ENCODE measurements at places on chromosomes 12 and 14.

GRCh38 chr12:33795536-33795935 is 226.8 kb upstream of the ALG10 start:
- H3K4me1 ChIP-seq, result no peaks in the 10 kb centered on the region
- H3K4me3 ChIP-seq, result no peak overlapping the region
- H3K27ac ChIP-seq, result no peak overlapping the region

DNA sequence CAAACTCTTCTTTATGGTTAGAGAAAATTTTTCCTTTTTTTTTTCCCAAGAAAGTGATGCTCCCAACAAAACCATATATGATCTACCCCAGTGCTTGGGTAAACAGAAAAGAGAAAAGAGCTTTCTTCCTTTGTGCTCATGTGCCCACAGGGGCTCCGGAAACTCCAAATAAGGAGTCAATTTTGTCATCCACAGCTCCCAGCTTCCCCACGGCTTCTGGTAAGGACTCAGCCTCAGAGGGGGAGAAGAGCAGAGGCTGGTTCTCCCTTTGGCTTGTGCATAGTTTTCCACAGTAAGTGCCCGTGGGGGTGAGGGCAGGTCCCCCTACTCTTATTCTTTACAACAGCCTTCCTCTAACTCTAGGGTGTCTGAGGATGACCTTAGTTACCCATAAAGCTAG is 13.3 kb upstream of the RGS6 start:
- no peak overlapping the region for H3K27ac ChIP-seq
- no peaks in the 10 kb centered on the region for H3K27me3 ChIP-seq
- no peaks in the 10 kb centered on the region for H3K4me1 ChIP-seq
- H3K36me3 ChIP-seq, result no peaks in the 10 kb centered on the region
- H3K4me3 ChIP-seq, result no peak overlapping the region

GRCh38 chr14:20683125-20683890 is 1.1 kb upstream of the RNASE4 start:
- H3K27me3 ChIP-seq, result no peaks in the 10 kb centered on the region
- peak overlapping the region; percentile 100 for H3K27ac ChIP-seq
- peak; percentile 88 for DNase-seq
- H3K36me3 ChIP-seq, result no peaks in the 10 kb centered on the region

DNA sequence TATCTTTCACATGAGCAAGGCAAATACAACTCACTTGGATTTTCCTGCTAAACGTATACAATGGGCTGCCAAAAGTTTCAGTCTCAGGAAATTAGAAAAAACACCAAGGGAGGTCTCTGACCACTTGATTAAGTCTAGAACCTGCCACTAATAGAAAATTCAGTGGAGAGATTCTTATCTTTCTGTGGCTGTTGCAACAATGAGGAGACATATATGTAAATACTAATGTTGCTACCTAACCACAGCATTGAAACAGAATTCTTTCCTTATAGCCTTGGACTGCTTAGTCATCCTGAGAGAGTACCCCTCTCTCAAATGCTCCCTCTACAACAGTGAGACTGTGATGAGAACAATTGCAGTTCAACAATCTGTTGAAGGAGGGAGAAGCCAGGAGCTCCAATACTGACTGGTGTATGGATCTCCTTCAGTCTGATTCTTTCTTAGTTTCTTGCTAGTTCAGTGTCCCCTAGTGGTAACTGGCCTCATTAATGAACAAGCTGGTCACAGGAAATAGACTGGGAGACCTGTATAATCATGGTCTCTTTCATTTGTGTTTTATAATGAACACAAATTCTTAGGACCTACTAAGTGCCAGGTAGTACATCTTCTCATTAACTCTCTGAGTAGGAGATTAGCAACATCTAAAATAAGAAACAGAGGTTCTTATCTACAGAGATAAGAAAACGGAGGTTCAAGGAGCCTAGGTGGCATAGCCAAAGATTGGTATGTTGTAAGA is 164.5 kb downstream of the SLC38A4 start:
- no peaks in the 10 kb centered on the region for H3K36me3 ChIP-seq
- no peak overlapping the region for H3K4me3 ChIP-seq
- H3K27ac ChIP-seq, result peak overlapping the region; percentile 80
- no peak for DNase-seq
- H3K4me1 ChIP-seq, result peaks cover 6% of the 10 kb centered on the region

- no peaks in the 10 kb centered on the region for H3K27me3 ChIP-seq
- no peak overlapping the region for H3K27ac ChIP-seq
- no peak for DNase-seq
- no peaks in the 10 kb centered on the region for H3K36me3 ChIP-seq
- H3K4me3 ChIP-seq, result no peak overlapping the region
Measured at GRCh38 chr12:104534162-104534856, 77.6 kb downstream of the CHST11 start.

GRCh38 chr14:71089971-71090370 is 182.7 kb downstream of the PCNX1 start:
- no peak for DNase-seq
- peaks cover 23% of the 10 kb centered on the region for H3K36me3 ChIP-seq
- H3K27me3 ChIP-seq, result no peaks in the 10 kb centered on the region
- H3K4me1 ChIP-seq, result no peaks in the 10 kb centered on the region
- H3K4me3 ChIP-seq, result no peak overlapping the region

DNA sequence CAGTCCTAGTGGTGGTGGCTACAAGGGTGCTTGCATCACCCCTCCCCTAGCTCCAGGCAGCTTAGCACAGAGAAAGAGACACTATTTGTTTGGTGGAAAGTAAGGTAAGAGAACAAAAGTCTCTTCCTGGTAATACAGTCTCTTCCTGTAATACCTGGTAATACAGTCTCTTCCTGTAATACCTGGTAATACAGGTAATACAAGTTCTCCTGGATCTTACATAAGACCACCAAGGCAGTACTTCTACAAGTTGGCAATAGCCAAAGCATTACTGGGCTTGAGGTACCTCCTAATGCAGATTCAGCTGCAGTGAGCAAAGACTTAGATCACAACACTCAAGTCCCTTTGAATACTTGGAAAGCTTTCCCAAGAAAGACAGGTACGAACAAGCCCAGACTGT is 77.0 kb downstream of the CATSPERB start:
- H3K27me3 ChIP-seq, result no peaks in the 10 kb centered on the region
- DNase-seq, result no peak
- H3K4me1 ChIP-seq, result no peaks in the 10 kb centered on the region
- no peak overlapping the region for H3K27ac ChIP-seq
- no peak overlapping the region for H3K4me3 ChIP-seq
- H3K36me3 ChIP-seq, result no peaks in the 10 kb centered on the region

- H3K36me3 ChIP-seq, result no peaks in the 10 kb centered on the region
- DNase-seq, result no peak
- H3K4me3 ChIP-seq, result no peak overlapping the region
- H3K27me3 ChIP-seq, result peaks cover 52% of the 10 kb centered on the region
- peaks cover 10% of the 10 kb centered on the region for H3K4me1 ChIP-seq
Measured at GRCh38 chr14:37591311-37591940, 3.6 kb downstream of the FOXA1 start.

DNA sequence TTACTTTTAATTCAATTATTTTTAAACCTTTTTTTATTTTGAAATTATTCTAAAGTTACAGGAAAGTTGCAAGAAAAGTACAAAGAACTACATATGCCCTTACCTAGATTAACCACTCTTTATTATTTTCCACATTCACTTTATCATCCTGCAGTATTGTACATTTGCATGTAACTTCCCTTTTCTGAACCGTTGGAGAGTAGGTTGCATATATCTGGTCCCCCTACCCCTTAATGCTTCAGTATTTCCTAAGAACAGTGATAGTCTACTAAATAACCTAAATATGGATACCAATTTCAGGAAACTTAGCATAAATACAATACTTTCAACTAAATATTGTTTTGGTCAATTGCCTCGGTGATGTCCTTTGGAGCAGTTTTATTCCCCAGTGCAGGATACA is 15.0 kb downstream of the G2E3 start:
- H3K4me3 ChIP-seq, result no peak overlapping the region
- no peak for DNase-seq
- no peaks in the 10 kb centered on the region for H3K4me1 ChIP-seq
- no peaks in the 10 kb centered on the region for H3K27me3 ChIP-seq

DNA sequence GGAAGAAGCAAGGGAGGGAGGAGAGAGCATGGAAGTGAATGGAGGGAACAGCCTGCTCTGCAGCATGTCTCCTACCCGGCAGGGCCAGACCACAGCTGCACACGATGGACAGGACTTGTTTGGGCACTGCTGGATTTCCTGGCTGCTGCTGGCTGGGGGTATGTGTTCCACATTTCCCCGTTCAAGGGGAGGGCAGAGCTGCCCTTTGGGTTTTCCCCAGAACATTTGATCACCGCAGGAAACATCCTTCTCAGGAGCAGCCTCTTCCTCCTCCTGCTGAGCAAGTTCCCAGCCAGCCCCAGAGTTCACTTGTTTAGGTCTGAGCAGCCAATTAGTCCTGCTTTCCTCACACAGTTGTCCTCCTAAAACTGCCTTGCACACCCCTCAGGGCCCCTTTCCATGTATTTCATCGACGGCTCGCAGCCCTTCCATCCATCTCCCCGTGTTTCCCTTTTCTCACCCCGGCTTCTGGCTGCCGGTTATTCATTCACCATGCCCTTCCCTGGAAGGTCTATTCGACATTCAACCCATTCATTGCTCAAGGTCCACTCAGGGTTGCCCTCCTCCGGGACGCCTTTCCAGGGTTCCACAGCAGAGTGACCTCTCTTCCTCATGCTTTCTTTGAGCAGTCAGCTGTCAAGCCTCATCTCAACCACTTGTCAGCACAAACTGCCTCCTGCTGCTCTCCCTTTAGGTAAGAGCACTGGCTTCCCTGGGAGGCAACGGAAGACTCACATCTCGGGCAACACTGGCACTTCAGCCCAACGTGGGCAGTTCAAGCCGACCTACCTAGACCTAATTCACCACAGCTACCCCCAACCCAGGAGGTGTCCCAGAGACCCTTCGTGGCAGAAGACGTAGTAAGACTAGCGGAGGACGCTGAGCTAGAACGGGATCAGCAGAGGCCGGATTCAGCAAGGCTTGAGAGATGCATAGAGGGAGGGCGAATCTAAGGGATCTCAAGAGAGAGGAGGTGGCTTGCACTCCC is 20.1 kb upstream of the ANO2 start:
- H3K36me3 ChIP-seq, result no peaks in the 10 kb centered on the region
- no peak for DNase-seq
- no peaks in the 10 kb centered on the region for H3K4me1 ChIP-seq
- no peaks in the 10 kb centered on the region for H3K27me3 ChIP-seq

GRCh38 chr14:93343266-93343665 is 3.7 kb upstream of the COX8C start:
- H3K27ac ChIP-seq, result no peak overlapping the region
- DNase-seq, result no peak
- H3K27me3 ChIP-seq, result no peaks in the 10 kb centered on the region

GRCh38 chr12:25126746-25127145 is 68.2 kb downstream of the DNAI7 start:
- H3K4me1 ChIP-seq, result no peaks in the 10 kb centered on the region
- DNase-seq, result no peak
- H3K36me3 ChIP-seq, result no peaks in the 10 kb centered on the region

DNA sequence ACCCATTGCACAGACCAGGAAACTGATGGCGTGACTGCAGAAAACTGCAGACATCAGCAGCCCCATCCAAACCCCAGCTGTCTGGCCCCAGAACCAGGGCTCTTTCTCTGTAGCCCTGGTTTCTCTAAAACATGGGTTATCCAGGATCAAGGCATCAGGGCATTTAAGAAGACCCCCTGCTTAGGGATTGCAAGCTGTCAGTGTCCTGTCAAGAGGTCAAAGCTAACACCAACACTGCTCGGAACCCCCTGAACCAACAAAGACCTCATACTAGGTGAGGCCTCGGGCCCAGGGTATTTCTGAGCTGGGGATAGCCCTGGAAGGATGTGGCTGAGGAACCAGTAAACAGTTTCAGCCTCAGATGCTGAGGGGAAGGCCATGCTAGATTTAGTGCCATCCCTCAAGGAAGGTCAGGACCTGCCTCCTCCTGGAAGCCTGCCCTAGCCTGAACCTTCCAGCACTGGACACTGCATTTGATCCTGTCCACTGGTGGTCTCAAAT is 39.2 kb downstream of the BCL11B start:
- H3K4me3 ChIP-seq, result no peak overlapping the region
- no peak overlapping the region for H3K27ac ChIP-seq
- DNase-seq, result no peak
- no peaks in the 10 kb centered on the region for H3K36me3 ChIP-seq

DNA sequence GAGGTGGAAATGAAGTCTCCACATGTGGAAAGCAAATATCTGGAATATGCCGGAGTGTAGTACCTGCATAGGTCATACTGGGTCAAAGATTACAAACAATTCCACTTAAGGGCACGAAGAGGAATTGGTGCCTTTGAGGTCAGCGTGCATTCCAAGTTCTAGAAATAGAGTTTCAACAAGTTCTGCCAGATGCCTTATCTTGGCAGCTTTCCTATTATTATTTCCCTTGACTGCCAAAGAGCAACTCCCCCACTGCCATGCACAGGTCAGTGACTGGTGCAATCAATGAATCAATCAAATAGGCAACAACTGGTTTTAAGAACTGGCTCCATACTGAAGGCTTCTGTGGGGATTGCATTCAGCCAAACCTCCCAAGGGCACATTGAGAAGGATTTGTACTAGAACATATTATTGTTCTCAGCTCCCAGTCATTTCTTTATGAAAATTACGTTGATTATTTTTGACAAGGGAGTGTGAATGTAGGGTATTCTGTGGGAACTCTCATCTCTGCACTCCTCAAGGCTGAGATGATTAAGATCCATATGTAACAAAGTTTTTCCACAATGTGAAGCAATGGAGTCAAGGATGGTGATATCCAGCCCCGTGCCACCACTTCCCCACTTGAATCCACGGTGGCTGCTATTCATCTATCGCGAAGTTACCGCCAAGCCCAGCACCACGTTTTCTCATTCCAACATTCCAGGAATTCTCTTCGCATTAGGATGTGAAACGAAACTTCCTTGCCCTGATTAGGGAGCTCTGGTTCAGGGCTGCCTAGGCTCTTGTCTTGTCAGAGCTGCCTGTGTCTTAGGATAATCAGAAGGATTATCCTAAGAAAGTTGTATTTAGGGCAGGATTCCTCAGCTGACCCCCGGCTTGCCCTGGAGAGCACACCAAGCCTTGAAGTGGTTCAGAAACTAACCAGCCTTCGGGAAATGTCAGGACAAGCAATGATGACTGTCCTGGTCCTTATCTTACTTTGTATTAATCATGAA is 115.1 kb upstream of the PCED1B start:
- no peaks in the 10 kb centered on the region for H3K36me3 ChIP-seq
- no peaks in the 10 kb centered on the region for H3K27me3 ChIP-seq
- peak overlapping the region; percentile 56 for H3K27ac ChIP-seq

GRCh38 chr14:64952598-64953309 is 10.2 kb upstream of the GPX2 start:
- H3K36me3 ChIP-seq, result peaks cover 4% of the 10 kb centered on the region
- H3K4me1 ChIP-seq, result no peaks in the 10 kb centered on the region
- no peak overlapping the region for H3K4me3 ChIP-seq
- H3K27ac ChIP-seq, result no peak overlapping the region
- H3K27me3 ChIP-seq, result no peaks in the 10 kb centered on the region

GRCh38 chr12:61384511-61384910 is 875.7 kb upstream of the USP15 start:
- DNase-seq, result no peak
- H3K27me3 ChIP-seq, result no peaks in the 10 kb centered on the region
- no peak overlapping the region for H3K4me3 ChIP-seq
- H3K27ac ChIP-seq, result no peak overlapping the region

- no peak overlapping the region for H3K27ac ChIP-seq
- no peaks in the 10 kb centered on the region for H3K4me1 ChIP-seq
- no peaks in the 10 kb centered on the region for H3K27me3 ChIP-seq
Measured at GRCh38 chr12:83005534-83006197, 319.0 kb downstream of the TMTC2 start.

All from ascending aorta (tissue), 2 donors.